Subcutaneous preadipocyte (primary cell): ENCODE measurements at places on chromosomes 2 and 18. TPM values are rescaled to one million over a fixed set of nuclear protein-coding genes. Genes with fewer than 3 reads are reported as not detected.

HES6 gene
- 1.1 and 1.2 TPM in 2 replicates for total RNA-seq

DPYSL5 gene
- total RNA-seq: not detected in 2 replicates

CNGA3 gene
- under 0.01 TPM in 2 replicates for total RNA-seq

SPATA3 gene
- not detected in 2 replicates for total RNA-seq

DPY30 gene
- 37.3 and 53.6 TPM in 2 replicates for total RNA-seq

ADCY3 gene
- total RNA-seq: 42.3 and 48.9 TPM in 2 replicates

EFHD1 gene
- not detected in 2 replicates for total RNA-seq

ALK gene
- not detected in 2 replicates for total RNA-seq

INHBB gene
- total RNA-seq: 0.20 and 1.1 TPM in 2 replicates

SATB2 gene
- total RNA-seq: 10.3 and 11.1 TPM in 2 replicates

OBSL1 gene
- 26.0 and 37.5 TPM in 2 replicates for total RNA-seq

SIX3 gene
- under 0.01 and 0.39 TPM in 2 replicates for total RNA-seq

RAD51AP2 gene
- total RNA-seq: not detected in 2 replicates

REG1B gene
- total RNA-seq: not detected in 2 replicates

TRABD2A gene
- total RNA-seq: 22.4 and 26.2 TPM in 2 replicates

SPDYA gene
- 0.59 and 0.73 TPM in 2 replicates for total RNA-seq

NCKAP1 gene
- total RNA-seq: 128 and 143 TPM in 2 replicates

NMUR1 gene
- total RNA-seq: not detected in 2 replicates

RNF152 gene
- 0.37 and 1.2 TPM in 2 replicates for total RNA-seq

HOXD11 gene
- total RNA-seq: 0.37 and 2.5 TPM in 2 replicates

TMEM182 gene
- total RNA-seq: 0.73 and 0.98 TPM in 2 replicates

CCDC85A gene
- total RNA-seq: 0.20 and 0.73 TPM in 2 replicates

FHOD3 gene
- 1.1 and 1.6 TPM in 2 replicates for total RNA-seq

UGT1A3 gene
- not detected in 2 replicates for total RNA-seq

MYO3B gene
- under 0.01 TPM in 2 replicates for total RNA-seq

GDF7 gene
- total RNA-seq: under 0.01 TPM in 2 replicates

CHST10 gene
- 4.8 and 7.8 TPM in 2 replicates for total RNA-seq

PNPT1 gene
- total RNA-seq: 26.8 and 34.4 TPM in 2 replicates

NEU2 gene
- total RNA-seq: not detected in 2 replicates

ACOXL gene
- total RNA-seq: not detected in 2 replicates

ACTG2 gene
- 0.73 TPM in 1 of 2 replicates, not detected in the other for total RNA-seq

MRO gene
- 0.37 and 0.39 TPM in 2 replicates for total RNA-seq

UPP2 gene
- not detected in 2 replicates for total RNA-seq

CFAP221 gene
- total RNA-seq: under 0.01 TPM in 1 of 2 replicates, not detected in the other

DSG1 gene
- not detected in 2 replicates for total RNA-seq

CD207 gene
- not detected in 2 replicates for total RNA-seq

ZNF396 gene
- total RNA-seq: 0.37 and 0.59 TPM in 2 replicates

MAL gene
- total RNA-seq: not detected in 2 replicates

CHRND gene
- total RNA-seq: not detected in 2 replicates

GRHL1 gene
- 1.1 and 1.6 TPM in 2 replicates for total RNA-seq

XDH gene
- 0.78 and 1.1 TPM in 2 replicates for total RNA-seq
